NCI-H2227 treated with DMSO at 0.1 percent for 48 hours (cell line): ENCODE measurements at places on chromosomes 13 and 19.

GRCh38 chr19:33868788-33869412 is 72.2 kb downstream of the KCTD15 start:
- peak; percentile 85 for DNase-seq

DNA sequence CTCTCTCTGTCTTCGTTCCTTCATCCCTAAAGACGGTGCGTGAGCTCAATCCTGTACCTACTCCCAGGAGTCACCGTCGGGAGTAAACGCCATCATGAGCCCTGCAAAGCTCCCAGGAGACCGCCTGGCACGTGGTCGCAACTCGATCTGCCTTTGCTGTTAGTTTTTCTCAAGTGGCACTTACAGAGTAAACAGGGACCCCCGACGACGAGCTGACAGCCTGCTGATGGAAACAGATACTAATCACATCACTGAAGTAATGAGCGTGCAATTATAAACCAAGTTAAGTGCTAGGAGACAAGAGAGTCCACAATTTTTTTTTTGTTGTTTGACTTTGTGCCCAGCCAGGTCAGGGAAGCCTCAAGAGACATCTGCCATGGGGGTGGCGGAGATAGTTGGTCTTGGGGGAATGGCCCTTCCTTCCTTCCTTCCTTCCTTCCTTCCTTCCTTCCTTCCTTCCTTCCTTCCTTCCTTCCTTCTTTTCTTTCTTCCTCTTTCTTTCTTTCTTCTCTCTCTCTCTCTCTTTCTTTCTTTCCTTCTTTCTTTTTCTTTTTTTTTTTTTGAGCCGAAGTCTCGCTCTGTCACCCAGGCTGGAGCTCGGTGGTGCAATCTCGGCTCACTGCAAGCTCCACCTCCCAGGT is 23.6 kb downstream of the CACNG6 start:
- peak; percentile 27 for DNase-seq

GRCh38 chr19:52189735-52190486 is at the start of gene PPP2R1A:
Gene PPP2R1A (plus strand): TSS chr19:52190052. CDS start chr19:52190097, 45 bp downstream.
- DNase-seq, result peak; percentile 98

GRCh38 chr19:47183601-47184000 is 47.4 kb downstream of the BBC3 start:
- no peak for DNase-seq
